Hindlimb muscle (tissue), 1 donor: ENCODE measurements at places on chromosomes 3 and 15. TPM values are rescaled to one million over a fixed set of nuclear protein-coding genes. Genes with fewer than 3 reads are reported as not detected.

The REC114 gene
- polyA plus RNA-seq, result 0.23 TPM

DNA sequence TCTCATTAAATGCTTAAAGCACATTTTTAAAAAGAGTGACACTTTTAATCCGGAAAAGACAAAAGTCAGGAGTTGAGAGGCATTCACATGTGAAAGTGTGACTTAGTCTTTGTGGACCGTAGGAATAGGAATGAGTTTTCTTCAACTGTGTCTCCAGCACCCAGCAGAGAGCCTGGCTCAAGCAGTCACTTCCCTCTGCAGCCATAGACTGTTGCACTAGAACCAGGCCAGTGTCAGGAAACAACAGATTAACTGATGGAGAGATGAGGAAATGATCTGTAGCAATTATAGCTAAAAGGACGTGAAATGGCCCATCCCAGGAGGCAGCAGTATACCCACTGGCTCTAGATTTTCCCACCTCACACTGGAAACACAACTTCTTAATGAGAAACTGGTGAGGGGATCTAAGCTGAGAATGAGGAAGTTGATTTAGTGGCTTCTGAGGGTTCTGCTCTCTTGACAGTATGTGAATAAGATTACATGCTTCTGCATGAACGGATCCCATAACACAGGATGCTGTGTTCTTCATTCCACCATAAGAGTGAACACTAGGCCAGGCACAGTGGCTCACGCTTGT is 19.8 kb downstream of the CFAP92 start:
- no peak for DNase-seq

DNA sequence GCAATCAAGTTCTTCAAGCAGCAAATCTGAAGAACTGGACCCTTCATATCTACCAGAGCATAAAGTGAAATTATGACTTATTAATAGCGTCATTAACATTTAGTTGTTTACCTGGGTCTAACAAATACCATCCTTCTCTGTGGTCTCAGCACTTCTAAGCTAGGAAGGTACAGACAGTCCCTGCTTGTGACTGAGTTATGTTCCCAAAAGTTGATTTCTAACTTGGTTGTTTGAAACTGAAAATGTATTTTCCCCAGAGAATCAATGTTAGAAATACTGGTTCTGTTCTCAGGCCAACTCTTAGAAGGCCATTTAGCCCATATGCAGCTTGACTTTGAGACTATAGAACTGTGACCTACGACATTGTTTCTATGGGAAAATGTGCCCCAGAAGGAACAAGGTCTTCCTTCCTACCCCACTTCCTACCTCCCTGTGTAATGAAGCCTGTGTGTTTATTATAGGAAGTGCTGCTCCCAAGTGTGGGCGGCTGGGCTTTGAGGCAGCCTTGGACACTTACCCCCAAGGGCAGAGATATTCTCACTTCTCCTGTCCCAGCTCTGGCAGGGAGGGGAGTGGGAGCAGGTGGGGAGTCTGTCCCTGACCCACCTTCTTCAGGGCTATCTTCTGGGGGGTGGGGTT is 12.2 kb upstream of the MAPK6 start:
- DNase-seq, result no peak

DNA sequence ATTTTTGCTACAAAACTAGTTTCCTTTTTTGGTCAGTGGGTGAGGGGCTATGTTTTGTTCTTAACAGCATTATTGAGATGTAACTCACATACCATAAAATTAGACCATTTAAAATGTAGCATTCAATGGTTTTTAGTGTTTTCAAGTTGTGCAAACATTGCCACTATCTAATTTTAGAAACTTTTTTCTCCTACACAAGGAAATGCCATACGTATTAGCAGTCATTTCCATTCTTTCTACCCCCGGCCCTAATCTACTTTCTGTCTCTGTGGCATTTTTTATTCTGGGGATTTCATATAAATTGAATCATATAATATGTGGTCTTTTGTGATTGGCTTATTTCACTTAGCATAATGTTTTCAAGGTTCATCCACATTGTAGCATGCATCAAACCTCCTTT is 55.0 kb upstream of the TIPARP start:
- no peak for DNase-seq

DNA sequence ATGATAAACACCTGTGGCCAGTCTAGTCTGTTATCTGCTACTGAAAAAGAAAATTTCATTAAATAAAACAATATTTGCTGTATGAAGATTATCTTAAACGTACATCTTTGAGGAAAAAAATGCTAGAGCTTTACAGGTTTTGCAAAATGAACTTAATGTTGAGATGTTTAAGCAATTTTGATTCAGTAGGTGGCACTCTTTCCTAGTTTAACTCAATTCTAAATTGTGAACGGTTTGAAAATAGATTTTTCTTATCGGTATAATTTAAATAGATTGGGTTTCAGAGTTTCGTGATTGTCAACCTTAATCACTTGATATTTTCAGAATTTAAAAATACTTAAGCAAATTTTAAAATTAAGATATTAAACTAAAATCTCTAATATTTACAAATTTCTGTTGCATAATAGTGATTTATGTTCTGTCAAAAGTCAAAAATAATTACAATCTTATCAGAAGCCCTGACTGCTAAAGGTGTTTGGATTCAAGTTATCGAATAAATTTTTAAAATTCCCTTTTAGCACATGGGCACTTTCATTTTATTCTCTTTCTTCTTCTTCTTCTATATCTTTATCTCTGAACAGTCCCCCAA is 7.0 kb upstream of the RNF111 start:
- peak; percentile 22 for DNase-seq

- DNase-seq, result no peak
These were observed 597.5 kb upstream of the ROBO2 start for GRCh38 chr3:76442374-76442915.
